ENCODE measurements at places on chromosomes 6 and 20. TPM values are rescaled to one million over a fixed set of nuclear protein-coding genes. Genes with fewer than 3 reads are reported as not detected.

DOK5 gene
- total RNA-seq = not detected

GRCh38 chr20:19916531-19917485 is 100.4 kb upstream of the NAA20 start:
- no peaks in the 10 kb centered on the region for H3K27me3 ChIP-seq
- H3K27ac ChIP-seq = no peak overlapping the region
- DNase-seq = no peak
- no peaks in the 10 kb centered on the region for H3K36me3 ChIP-seq

- H3K4me1 ChIP-seq = no peaks in the 10 kb centered on the region
- H3K27ac ChIP-seq = no peak overlapping the region
- no peak for DNase-seq
- no peaks in the 10 kb centered on the region for H3K27me3 ChIP-seq
- H3K4me3 ChIP-seq = no peak overlapping the region
These were observed 380.6 kb upstream of the JAG1 start for GRCh38 chr20:11054266-11054993.

F13A1 gene
- total RNA-seq = 1.6 TPM

- H3K27ac ChIP-seq = no peak overlapping the region
- no peaks in the 10 kb centered on the region for H3K4me1 ChIP-seq
- no peaks in the 10 kb centered on the region for H3K27me3 ChIP-seq
- no peak overlapping the region for H3K4me3 ChIP-seq
These were observed 2.1 kb downstream of the WFDC8 start for GRCh38 chr20:45576995-45577394.

- DNase-seq = no peak
- H3K4me1 ChIP-seq = no peaks in the 10 kb centered on the region
- H3K27me3 ChIP-seq = peaks cover 5% of the 10 kb centered on the region
- no peak overlapping the region for H3K4me3 ChIP-seq
- no peak overlapping the region for H3K27ac ChIP-seq
These were observed 61.1 kb downstream of the CAP2 start for GRCh38 chr6:17454316-17455005.

DNA sequence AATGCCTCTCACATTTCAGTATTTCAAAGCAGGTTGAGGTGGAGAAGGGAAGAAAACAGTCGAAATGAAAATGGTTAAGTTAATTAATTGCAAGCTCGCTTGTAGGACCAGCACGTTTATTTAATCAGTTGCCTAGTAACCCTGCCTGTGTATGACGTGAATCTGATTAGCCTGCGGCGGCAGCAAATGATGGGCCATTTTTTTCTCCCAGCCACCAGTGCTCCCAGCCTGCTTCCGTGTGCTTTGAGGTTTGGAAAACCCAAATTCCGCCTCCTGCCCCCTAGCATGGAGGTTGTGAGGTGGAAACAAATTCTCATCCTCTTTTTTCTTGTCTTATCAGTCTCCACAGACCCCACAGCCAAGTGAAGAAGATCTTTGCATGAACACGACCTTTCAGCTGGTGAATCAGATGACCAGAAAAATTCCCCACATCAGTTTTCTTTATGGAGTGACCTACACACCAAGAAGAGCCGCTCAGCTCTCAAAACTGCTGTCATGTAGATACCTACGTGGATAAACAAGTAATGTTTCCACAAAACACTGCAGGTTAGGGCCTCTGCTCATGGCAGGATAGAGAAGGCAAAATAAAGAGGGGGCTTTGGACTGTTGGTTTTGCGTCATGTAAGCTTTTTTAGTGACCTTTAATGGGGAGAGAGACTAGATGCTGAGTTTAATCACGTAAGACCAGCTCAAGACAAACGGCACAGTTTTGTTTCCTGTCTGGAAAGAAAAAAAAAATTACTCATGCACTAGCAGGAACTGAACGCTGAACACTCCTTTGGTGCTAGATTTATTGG is 572.9 kb upstream of the NOX3 start:
- no peaks in the 10 kb centered on the region for H3K36me3 ChIP-seq
- H3K4me1 ChIP-seq = no peaks in the 10 kb centered on the region
- H3K27ac ChIP-seq = no peak overlapping the region

GRCh38 chr6:151765444-151765886 is 42.0 kb upstream of the ESR1 start:
- H3K4me3 ChIP-seq = no peak overlapping the region
- no peak overlapping the region for H3K27ac ChIP-seq
- H3K27me3 ChIP-seq = no peaks in the 10 kb centered on the region
- no peaks in the 10 kb centered on the region for H3K4me1 ChIP-seq
- DNase-seq = no peak
- H3K36me3 ChIP-seq = no peaks in the 10 kb centered on the region

GRCh38 chr6:163226181-163226835 is 188.2 kb upstream of the QKI start:
- DNase-seq = no peak
- H3K27ac ChIP-seq = no peak overlapping the region
- no peaks in the 10 kb centered on the region for H3K36me3 ChIP-seq
- H3K4me3 ChIP-seq = no peak overlapping the region

DNA sequence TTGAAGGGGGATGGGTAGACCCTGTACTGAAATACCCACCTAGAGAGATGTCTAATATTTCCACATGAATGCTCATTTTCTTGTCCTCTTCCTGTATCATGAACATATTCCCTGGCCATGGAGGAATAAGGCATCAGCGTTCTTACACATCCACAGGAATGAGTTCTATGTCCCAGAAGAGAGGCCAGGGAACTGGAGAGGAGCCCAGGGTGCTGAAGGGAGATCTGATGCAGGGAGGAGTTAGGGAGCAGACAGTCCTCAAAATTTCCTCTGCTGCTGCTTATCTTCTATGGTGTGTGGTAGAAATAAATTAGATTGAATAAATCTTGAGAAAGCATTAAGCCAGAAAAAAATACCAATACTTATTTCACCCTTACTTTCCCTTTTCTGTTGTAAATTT is 295.0 kb downstream of the KCNQ5 start:
- no peak for DNase-seq
- H3K4me3 ChIP-seq = no peak overlapping the region
- H3K27me3 ChIP-seq = no peaks in the 10 kb centered on the region

- no peak for DNase-seq
- H3K4me1 ChIP-seq = no peaks in the 10 kb centered on the region
- H3K27ac ChIP-seq = no peak overlapping the region
- no peaks in the 10 kb centered on the region for H3K27me3 ChIP-seq
These were observed 365.8 kb downstream of the BCKDHB start for GRCh38 chr6:80472271-80472670.

UBE2V1 gene
- total RNA-seq = 104 TPM

Data from GM12878 (cell line).